WTC11 (cell line): ENCODE measurements at places on chromosomes 16 and 17. TPM values are rescaled to one million over a fixed set of nuclear protein-coding genes. Genes with fewer than 3 reads are reported as not detected.
A peak's percentile ranks its signal among the peaks of the same experiment; 100 is the strongest.

DNA sequence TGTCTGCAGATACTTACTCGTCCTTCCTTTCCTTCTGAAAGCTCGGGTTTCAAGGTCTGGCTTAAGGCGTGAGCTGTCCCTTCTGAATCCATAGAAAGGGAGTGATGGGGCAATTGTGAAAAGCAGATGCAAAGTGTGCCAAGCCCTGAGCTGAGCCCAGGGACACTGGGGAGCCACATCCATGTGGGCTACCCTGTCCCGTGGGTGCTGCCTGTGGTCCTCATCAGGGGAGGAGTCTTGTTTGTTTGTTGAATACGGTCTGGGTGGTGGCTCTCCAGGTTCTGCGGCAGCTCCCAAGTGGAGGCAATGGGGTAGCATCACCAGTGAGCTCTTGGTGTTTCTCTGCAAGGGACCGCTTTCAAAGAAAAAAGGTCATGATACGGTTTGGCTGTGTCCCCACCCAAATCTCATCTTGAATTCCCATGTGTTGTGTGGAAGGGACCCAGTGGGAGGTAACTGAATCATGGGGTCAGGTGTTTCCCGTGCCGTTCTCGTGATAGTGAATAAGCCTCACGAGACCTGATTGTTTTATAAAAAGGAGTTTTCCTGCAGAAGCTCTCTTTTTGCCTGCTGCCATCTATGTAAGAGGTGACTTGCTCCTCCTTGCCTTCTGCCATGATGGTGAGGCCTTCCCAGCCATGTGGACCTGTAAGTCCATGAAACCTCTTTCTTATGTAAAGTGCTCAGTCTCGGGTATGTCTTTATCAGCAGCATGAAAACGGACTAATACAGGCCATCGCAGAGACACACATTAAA is 1.0 kb upstream of the ALG1 start:
- H3K27ac ChIP-seq, result no peak overlapping the region
- H3K4me1 ChIP-seq, result peaks cover 12% of the 10 kb centered on the region
- H3K27me3 ChIP-seq, result peaks cover 3% of the 10 kb centered on the region; the same call in 1 of the 2 replicates
- peaks cover 13% of the 10 kb centered on the region for H3K36me3 ChIP-seq
- no peak for DNase-seq

DNA sequence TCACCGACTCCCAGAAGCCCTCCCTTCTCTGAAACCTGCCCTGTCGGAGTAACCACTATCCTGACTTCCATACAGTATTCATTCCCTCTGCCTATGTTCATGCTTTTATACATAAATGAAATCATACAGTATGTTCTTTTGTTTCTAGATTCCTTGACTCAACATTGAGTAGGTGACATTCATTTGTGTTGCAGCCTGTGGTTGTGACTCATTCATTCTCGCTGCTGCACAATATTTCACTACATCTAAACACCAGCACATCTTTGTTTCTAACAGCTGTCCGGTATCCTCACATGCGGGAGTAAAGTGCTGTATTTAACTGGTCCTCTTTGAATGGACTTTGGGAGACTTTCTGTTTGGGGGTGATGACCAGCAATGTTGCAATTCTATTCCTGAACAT is 135.0 kb upstream of the FOXF1 start:
- DNase-seq, result no peak
- H3K4me1 ChIP-seq, result peaks cover 14% of the 10 kb centered on the region
- no peak overlapping the region for H3K27ac ChIP-seq
- no peak overlapping the region for H3K4me3 ChIP-seq
- H3K36me3 ChIP-seq, result peaks cover 8% of the 10 kb centered on the region

DNA sequence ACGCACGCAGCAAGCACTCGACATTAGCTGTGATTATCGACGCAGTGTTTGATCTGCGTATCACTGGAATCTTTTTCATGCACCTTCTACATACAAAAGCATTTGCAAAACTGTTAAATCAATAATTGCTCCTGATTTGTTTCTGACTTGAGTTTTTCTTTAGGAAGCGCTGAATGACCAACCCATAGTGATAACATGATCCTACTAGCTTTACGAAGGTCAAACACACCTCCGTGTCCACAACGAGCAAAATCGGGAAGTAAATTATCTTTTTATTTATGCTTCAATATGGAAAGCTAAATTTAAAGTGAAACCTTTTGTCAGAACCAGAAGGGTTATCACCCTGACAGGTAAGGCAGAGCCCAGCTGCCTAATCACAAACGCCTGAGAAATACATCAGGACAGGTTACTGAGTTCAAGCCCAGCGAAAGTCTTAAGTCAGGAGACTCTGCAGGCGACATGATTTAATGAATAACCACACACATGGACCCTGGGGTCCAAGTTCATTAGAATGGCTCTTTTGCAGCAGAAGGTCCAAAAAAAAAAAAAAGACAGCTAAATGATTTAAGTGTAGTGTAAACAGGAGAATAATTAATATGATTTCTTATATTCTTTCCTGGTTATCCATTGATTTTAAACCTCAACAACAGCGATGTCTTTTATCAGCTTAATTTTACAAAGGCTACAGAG is 104.2 kb downstream of the ADCY9 start:
- no peaks in the 10 kb centered on the region; the same call in 1 of the 2 replicates for H3K27me3 ChIP-seq
- H3K36me3 ChIP-seq, result no peaks in the 10 kb centered on the region
- peak overlapping the region; percentile 65 for H3K27ac ChIP-seq
- H3K4me1 ChIP-seq, result peaks cover 73% of the 10 kb centered on the region
- H3K4me3 ChIP-seq, result no peak overlapping the region

The GNG13 gene
- total RNA-seq, result 0.34 TPM in 1 of 3 replicates, not detected in the others

The ACAP1 gene
- total RNA-seq, result 58.6 to 63.9 TPM (median 60.6 TPM) in 3 replicates
